AG04450 (cell line): ENCODE measurements at places on chromosomes 7 and 10. TPM values are rescaled to one million over a fixed set of nuclear protein-coding genes. Genes with fewer than 3 reads are reported as not detected.

The CAPZA2 gene
- 128 and 188 TPM in 2 replicates for polyA plus RNA-seq

The CD36 gene
- 0.29 and 0.51 TPM in 2 replicates for polyA plus RNA-seq

The ANTXRL gene
- polyA plus RNA-seq: not detected in 2 replicates

The HHEX gene
- 13.6 and 14.0 TPM in 2 replicates for polyA plus RNA-seq

The SNX8 gene
- polyA plus RNA-seq: 40.2 and 53.0 TPM in 2 replicates

The NUP42 gene
- polyA plus RNA-seq: 17.4 and 19.7 TPM in 2 replicates

The SNCG gene
- polyA plus RNA-seq: 4.6 and 5.3 TPM in 2 replicates

The OR2A12 gene
- polyA plus RNA-seq: not detected in 2 replicates

The CALML3 gene
- polyA plus RNA-seq: not detected in 2 replicates

The SVOPL gene
- polyA plus RNA-seq: not detected in 2 replicates

The ASZ1 gene
- 0.05 TPM in 1 of 2 replicates, not detected in the other for polyA plus RNA-seq

The TEX47 gene
- not detected in 2 replicates for polyA plus RNA-seq

The RTKN2 gene
- 1.0 and 1.4 TPM in 2 replicates for polyA plus RNA-seq

The DDX50 gene
- polyA plus RNA-seq: 40.9 and 60.8 TPM in 2 replicates

The FAM25A gene
- polyA plus RNA-seq: not detected in 2 replicates

The CDK1 gene
- polyA plus RNA-seq: 10.4 and 17.9 TPM in 2 replicates

The MALRD1 gene
- 2.1 and 2.4 TPM in 2 replicates for polyA plus RNA-seq

The NSMCE4A gene
- 20.9 and 30.3 TPM in 2 replicates for polyA plus RNA-seq

The SFMBT2 gene
- 1.3 and 1.4 TPM in 2 replicates for polyA plus RNA-seq

The SLC16A12 gene
- 1.3 and 1.5 TPM in 2 replicates for polyA plus RNA-seq

The GRK5 gene
- 27.6 and 29.3 TPM in 2 replicates for polyA plus RNA-seq

The SLC18A3 gene
- not detected in 2 replicates for polyA plus RNA-seq

The GGCT gene
- 19.8 and 24.4 TPM in 2 replicates for polyA plus RNA-seq

The SEMA4G gene
- 10.5 and 14.4 TPM in 2 replicates for polyA plus RNA-seq

The HGF gene
- polyA plus RNA-seq: 105 and 129 TPM in 2 replicates

The AKR1C4 gene
- not detected in 2 replicates for polyA plus RNA-seq

The CSGALNACT2 gene
- 16.5 and 23.0 TPM in 2 replicates for polyA plus RNA-seq

The NOC3L gene
- 14.8 and 20.9 TPM in 2 replicates for polyA plus RNA-seq

The GIMAP1 gene
- polyA plus RNA-seq: not detected in 2 replicates

The KLF14 gene
- not detected in 2 replicates for polyA plus RNA-seq

The CFAP43 gene
- 0.07 TPM in 1 of 2 replicates, not detected in the other for polyA plus RNA-seq

The GRM8 gene
- not detected in 2 replicates for polyA plus RNA-seq

The CXCL12 gene
- 80.5 and 93.4 TPM in 2 replicates for polyA plus RNA-seq

The TFR2 gene
- polyA plus RNA-seq: 0.05 and 0.06 TPM in 2 replicates

The NUTM2E gene
- 0.07 and 0.09 TPM in 2 replicates for polyA plus RNA-seq

The ASB10 gene
- polyA plus RNA-seq: not detected in 2 replicates

The CFAP46 gene
- polyA plus RNA-seq: 1.7 and 2.7 TPM in 2 replicates
